ENCODE measurements at places on chromosomes 7 and 10.

DNA sequence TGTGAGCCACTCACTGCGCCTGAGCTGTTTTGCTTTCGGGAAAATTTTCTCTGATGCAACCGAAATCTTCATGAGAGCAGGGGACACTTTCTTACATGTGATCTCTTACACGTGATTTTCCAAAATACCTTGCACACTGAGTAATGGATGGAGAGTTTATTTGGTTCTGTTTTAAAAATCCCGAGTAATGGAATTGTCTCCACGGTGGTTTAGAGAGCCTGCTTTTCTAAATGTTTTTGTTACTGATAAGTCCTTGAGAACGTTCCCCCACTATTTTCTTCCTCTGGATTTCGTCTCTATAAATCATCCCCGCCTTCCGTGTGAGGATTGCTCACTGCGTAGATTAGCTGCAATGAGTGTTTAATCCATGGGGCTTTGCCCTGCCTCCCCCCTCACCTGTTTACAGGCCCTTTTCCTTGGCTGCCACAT lies 25.7 kb downstream of the CAMK1D start:
- no peak for DNase-seq

DNA sequence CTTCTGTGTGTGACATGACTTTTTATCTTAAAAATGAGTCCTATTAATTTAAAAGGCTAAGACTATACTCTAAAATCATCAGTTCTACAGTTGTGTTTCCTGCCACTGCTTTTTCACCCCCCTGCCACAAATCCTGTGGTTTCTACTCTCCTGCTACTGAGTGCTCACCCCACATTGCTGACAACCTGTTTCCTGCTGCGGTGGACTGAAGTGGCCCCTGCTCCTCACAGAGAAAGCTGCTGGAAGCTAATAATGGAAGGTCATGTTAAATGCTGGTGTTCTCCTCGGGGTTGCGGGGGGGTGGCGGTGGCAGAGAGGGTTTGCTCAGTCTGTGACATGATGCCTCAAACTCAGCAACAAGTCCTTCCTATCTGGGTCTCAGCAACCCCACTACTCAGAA lies 113.2 kb upstream of the INHBA start:
- DNase-seq: peak; percentile 18

- no peak for DNase-seq
Measured at GRCh38 chr7:69122953-69123352, 475.3 kb upstream of the AUTS2 start.

DNA sequence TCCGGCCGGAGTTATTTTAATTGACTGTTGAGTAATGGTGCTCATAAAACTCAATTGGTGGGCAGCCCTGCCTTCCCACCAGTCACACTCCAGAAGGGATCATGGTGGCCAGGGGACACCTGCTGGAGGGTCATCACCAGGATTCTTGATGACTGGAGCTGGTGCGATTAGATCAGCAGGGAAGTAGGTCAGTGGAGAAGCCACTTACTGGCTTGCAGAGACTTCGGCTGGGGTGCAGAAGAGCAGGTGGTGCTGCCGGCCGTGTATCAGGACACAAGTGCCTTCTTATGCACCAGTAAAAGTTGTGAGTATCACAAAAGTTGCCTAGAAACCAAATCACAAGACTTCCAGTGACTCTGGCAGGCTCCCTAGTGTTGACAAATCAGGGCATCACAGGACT lies 82.6 kb upstream of the CHCHD3 start:
- DNase-seq: no peak

DNA sequence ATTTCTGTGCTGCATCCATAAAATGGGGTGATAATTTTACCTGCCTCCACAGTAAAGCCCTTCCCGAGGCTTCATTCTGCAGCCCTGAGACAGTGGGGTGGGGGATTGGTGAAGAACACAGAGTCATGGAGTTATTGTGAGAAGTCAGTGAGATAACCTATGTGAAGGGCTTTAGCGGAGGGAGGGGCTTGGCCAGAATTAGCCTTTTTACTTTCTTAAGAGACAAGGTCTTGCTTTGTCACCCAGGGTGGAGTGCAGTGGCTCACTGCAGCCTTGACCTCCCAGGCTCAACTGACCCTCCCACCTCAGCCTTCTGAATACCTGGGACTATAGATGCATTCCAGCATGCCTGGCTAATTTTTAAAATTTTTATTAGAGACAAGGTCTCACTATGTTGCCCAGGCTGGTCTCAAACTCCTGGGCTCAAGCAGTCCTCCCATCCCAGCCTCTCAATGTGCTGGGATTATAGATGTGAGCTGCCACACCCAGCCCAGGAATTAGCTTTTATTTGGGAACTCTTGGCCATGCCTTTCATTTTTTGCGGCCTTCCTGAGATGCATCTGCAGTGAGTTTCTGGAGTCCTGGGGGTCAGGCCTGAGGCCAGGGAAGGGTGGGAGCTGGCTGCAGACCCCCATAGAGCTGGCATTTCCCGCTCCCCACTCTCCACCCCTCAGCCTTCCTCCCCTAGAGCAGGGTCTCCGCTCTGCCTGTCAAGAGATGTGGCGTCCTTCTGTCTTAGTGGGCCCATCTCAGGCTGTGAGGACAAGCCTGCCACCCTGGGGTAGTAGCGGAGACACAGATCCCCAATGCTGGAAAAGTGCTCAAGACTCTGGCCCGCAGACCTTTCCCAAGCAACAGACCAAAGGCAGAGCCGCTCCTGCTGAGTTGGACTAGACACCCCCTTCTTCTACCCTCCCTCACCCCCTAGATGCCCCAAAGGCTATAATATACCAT lies 77.0 kb downstream of the ZMIZ1 start:
- DNase-seq: no peak

DNA sequence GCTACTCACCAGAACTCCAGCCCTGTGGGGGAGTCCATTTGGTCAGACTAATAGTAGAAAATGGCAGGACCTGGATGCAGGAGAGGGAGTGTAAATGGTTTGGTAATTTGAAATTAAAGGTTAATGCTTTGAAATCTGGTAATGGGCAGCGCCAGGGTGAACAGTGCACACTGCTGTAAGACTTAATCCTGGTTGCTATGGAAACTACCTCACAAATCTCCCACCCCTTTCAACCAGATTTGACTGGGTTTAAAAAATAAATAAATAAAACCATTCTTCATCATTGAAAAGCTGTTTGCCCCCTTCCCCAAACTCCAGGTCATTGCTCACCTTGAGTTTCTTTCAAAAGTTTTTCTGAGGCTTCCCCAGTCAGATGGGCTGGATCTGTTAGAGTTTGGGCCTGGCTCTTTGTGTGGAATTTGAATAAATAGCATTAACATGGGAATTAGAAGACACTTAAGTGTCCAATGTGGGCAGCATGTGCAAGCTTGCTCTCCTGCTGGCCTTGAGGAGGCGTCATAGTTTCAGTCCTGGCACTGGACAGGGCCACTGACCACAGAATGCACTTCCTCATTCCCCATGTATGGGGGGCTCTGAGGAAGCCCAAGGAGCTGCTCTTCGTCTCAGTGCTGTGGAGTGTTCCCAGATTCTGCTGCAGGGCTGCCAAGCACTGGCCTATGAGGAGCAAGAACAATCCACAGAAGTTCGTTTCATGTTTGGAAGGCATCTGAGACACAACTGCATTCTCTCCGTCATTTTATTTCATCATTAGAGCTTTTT lies 90.7 kb downstream of the LRRC4 start:
- DNase-seq: no peak

GRCh38 chr7:44159824-44160630 lies 18.9 kb upstream of the MYL7 start:
- DNase-seq: no peak

DNA sequence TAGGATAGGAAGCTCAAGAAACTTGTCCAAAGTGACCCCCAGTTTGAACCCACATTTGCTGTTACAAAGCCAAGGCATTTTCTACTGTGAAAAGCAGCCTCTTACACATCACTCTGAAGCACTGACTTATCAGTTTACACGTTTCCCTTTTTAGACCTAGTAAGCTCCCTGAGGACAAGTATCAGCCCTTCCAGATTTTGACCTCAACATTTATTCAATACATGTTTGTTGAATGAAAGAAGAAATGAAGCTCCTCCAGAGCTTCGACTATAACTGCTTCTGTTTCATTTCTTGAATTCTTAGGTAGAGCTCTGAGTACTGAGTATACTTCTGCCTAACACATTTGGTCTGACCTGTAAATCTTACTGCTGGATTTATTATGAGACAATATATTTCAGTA lies 2.7 kb downstream of the WASL start:
- DNase-seq: no peak

- DNase-seq: no peak
Measured at GRCh38 chr10:71558991-71559390, 160.6 kb downstream of the C10orf105 start.

DNA sequence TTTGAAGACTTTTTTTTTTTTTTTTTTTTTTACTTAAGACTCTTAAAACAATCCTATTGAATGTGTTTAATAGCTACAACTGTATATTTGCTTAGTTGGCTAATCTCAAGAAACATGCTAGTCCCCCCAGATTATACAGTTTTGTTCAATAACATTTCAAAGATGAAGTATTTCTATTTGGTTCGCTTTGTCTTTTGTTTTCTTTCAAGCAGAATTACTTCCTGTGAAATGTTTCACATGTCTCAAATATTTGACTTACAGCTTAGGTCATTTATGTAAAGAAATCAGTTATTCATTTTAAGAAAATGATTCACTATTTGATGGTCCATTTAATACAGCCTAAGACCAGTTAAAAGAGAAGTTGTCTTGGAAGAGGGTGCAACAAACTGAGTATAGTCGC lies 12.8 kb upstream of the LAMB1 start:
- no peak for DNase-seq

DNA sequence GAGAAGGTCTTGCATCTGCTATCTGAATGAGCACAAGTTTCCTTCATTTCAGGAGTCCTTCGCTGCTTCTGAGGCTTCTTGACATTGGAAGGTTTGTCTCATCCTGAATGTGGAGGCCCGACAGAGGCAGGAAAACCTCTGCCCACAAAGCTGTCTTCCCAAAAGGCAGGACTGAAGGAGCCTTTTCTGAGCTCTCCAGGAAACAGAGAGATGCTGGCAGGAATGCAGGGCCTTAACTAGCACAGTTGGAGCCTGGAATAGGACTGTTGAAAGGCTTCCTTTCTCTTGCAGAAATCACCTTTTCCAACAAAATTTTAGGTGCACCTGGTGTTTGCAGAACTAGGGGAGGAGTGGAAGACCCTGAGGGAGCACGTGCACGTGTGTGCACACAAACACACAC lies 637.4 kb upstream of the MKI67 start:
- DNase-seq: no peak

GRCh38 chr7:116271963-116272886 lies 61.9 kb downstream of the TES start:
- no peak for DNase-seq

GRCh38 chr10:70054902-70055301 lies 2.3 kb downstream of the MACROH2A2 start:
- DNase-seq: no peak

GRCh38 chr7:126079151-126079550 lies 1149.5 kb upstream of the POT1 start:
- no peak for DNase-seq

GRCh38 chr7:98877692-98878364 lies 504 bp upstream of the TRRAP start:
- no peak for DNase-seq

- no peak for DNase-seq
Measured at GRCh38 chr10:19825700-19826099, 9.5 kb downstream of the PLXDC2 start.

- DNase-seq: no peak
Measured at GRCh38 chr7:139657725-139658124, 120.1 kb downstream of the HIPK2 start.

- DNase-seq: no peak
Measured at GRCh38 chr7:405489-406211, 114.0 kb downstream of the PDGFA start.

DNA sequence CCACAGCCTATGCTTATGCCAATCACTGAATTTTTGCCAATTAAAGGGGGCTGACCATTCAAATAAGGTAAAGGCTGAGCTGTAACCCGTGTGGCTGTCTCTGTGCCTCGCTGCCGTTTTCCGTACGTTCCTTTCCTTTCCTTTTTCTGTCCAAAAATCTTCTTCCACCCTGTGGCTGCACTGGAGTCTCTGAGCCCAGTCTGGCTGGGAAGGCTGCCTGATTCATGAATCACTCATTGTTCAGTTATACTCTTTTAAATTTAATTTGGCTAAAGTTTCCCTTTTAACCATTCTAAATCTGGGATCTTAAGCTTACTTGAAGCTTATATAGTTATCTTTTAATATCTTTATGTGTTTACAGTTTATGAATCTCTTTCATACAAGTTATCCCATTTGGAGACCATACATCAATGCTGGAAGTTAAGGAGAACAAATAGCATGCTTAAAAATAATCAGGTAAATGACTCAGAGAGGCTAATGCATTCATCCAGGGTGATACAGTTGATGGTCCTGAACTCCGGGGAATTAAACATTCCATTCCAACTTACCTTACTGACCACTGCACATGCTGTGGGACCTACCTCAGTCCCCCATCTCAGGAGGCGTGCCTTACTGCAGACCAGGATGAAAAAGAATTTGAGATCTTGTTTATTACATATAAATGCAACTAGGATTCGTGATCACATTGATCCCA lies 385.3 kb upstream of the ADARB2 start:
- DNase-seq: no peak

DNA sequence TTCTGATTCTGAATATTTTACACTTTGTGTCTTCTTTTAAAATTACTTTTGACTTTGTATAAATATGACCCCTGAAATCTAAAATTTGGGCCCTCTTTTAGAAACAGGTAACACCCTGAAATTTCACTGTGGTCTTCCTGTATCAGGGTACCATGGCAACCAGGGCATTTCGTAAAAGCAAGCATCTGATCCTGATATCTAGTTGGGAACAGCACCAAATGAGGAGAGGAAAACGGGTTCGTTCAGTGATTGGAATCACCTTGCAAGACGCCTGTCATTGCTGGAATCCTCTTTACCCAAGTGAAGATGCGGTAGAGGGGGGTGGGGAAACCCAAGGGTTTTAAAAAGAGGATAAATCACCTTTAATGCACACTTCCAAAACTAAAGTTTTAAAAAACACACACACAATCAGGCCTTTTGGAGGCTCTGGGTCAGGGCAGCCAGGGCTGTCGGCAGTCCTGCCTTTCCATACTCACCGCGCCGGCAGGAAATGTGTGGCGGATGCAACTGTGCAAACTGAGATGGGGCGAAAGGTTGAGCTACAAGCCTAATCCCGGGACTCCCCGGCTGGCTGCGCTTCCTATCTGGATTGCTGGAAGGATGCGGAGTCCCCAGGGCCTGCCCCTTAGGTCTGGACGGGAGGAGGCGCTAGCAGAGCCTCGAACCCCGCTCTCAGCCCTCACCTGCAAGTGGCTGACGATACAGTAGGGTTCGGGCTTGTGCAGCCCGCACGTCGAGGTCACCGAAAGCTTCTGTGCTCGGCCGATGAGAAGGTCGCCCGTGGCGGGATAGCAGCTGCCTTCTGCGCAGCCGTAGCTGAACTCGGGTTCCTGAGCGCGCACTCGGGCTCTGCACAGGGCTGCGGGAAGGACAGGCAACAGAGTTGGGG lies 1.8 kb downstream of the LAMB1 start:
- DNase-seq: peak; percentile 11

GRCh38 chr10:33950206-33950605 lies 615.7 kb upstream of the NRP1 start:
- DNase-seq: no peak

DNA sequence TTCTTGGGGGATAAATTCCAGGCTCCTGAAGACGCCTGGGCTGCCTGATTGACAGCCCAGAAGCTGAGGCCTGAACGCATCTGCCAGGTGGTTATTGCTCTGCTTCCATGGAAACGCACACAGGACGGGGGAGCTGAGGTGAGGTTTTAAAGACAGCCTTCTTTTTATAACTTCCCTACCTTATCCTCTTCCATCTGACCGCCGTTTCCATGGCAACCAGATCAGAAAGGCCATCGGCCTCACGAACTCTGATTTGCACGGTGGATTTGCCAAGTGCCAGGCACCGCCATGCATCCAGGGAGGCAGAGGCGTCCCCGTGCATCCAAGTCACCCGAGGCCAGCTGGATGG lies 260.9 kb downstream of the ADARB2 start:
- no peak for DNase-seq
